GM03348 (cell line): ENCODE measurements at places on chromosomes 3 and 15.

GRCh38 chr15:26073430-26074333, 210.6 kb upstream of the ATP10A start:
- DNase-seq = no peak

DNA sequence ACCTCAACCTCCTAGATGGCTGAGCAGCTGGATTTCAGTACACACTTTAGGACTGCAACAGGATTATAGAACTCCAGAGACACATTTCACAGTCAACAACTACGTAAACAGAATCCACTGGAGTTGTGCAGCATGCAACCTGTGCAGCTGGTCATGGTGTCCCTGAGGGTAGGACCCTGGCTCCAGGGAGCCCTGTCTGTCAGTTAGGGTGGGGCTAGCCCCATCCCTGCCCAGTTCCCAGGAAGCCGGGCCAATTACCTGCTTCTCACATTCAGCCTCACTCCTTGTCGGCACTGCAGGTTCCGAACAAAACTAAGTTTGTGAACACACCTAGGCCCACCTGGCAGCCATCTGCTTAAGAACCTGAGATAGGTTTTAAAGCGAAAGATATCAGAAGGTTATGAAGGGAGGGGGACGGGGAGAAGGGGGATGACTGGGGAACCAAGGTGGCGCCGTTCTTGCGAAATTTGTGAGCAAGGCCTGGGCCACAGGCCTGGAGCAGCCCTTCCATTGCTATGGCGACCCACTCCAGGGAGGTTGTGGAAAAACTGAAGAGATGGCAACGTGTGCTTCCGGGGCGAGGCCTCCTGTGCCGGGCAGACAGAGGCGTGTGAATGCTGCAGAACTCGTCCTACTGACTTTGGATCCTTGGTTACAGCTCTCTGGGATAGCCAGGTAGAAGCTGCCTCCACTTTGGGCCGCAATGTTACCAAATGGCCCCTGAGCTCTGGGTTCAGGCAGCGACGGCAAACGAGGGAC, 25.3 kb downstream of the ACSBG1 start:
- peak; percentile 1 for DNase-seq

DNA sequence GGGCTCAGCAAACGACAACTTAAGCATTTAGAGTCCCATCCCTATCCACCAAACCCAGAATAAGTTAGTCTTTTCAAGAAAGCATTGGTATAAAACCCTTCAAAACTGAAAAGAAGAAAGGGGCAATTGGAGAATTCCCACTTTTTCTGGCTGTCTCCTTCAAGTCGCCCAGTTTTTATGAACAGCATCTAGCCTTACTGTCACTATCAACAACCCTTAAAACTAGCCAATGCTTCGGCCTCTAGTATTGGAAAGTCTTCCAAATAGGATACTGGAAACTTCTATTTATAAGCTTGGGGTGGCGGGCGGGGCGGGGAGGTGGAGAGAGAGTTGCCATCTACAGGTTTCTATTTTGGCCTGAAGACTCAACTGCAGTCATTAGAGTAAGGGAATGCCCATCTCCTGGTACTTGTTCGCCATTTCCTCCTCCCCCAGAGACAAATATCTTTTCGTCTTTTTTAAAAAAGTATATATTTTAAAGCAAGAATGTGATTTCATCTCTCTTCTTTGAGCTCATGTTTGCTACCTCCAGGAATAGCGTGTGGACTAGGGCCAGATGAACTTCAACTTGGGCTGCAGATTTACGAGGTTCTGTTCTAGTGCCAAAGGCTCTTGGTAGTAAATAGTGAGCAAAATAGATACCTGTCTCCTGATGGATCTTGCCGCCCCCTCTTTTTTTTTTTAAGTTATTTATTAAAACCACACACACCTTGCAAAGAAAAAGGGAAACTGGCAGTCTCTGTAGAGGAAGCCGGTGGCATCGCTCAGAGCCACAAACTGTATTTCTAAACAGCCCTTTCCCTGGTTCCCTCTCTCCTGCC, 2.7 kb downstream of the BCL6 start:
- DNase-seq = no peak

GRCh38 chr3:75814797-75815196, 29.4 kb upstream of the ZNF717 start:
- no peak for DNase-seq

- no peak for DNase-seq
Observed at GRCh38 chr15:60557191-60557618, 78.3 kb upstream of the ICE2 start.

- no peak for DNase-seq
Observed at GRCh38 chr3:185325946-185326791, 36.8 kb upstream of the MAP3K13 start.

DNA sequence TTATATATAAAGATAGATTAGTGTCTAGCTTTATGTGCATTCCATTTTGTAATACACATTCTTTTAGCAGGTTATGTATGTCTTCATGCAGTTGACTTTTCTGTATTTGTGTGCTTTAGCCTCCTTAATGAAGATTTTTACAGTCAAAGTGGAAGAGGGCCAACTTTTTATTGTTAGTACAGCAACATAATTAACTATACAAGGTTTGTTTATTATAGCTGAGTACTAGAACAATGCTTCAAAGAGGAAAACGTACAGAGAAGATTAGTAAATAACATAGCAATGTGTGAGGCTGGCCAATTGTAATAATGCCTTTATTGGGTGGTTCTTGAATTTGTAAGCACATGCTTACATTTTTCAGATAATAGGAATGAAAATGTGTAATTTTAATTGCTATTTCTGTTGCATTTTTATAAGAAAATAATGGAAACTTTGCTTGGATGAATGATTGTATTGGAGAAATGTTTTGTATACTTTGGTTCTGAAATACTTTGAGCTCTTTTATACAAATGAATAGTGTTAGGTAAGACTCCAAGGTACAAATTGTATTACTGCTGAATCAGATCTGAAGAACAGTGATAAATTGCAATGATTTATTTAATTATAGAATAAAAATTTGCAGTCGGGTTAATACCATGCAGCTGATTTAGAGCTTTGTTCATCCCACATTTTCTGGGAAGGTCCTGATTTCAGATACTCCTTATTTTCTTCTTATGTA, 41.4 kb downstream of the UBE2E2 start:
- DNase-seq = no peak

DNA sequence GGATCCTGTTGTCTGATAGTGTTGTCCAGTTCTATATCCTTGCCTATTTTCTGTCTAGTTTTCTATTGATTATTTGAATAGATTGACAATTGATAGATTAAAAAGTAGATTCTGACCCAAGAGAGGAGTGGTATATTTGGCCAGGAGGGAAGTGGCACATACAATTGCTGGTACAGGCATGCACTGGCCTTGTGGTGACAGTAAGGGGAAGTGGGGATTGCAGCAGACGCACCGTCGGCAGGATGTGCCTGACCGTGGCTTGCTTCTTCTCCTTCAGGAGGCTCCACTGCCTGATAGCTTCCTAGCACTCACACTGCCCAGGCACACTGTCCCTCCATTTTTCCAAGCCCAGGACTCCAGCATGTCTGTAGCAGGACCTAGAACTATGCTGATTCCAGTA, 10.5 kb downstream of the GABRG3 start:
- DNase-seq = no peak

DNA sequence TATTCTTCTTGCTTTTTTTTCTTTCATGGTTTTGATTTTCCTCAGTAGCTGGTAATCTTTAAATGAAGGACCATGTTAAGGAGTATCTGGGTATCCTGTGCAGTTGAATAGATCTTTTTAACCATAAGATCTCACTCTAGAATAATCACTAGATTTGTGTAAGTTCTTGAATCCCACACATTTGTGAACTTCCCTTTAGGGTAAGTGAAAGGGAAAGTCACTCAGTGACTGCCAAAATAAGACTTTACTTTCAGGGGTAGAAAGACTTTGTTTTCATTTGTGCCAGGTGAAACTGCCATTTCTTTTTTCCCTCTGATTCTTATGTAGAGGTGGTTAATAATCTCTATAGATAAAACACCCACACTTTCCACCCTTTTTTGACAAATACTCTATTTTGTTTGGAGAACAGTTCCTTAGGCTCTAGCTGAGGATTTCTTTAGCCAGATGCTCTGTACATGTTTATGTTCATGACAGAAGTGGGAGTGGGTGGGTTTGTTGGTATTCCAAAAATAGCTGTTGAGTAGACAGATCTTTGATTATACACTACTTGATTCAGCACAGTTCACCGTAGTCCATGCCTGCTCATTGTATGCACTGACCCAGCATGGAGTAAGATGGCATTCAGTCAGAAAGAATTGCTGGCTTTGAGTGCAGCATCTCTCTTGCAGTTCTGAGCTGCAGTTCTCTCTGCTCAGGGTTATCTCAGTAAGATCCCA, 28.5 kb downstream of the LRRC49 start:
- DNase-seq = no peak

DNA sequence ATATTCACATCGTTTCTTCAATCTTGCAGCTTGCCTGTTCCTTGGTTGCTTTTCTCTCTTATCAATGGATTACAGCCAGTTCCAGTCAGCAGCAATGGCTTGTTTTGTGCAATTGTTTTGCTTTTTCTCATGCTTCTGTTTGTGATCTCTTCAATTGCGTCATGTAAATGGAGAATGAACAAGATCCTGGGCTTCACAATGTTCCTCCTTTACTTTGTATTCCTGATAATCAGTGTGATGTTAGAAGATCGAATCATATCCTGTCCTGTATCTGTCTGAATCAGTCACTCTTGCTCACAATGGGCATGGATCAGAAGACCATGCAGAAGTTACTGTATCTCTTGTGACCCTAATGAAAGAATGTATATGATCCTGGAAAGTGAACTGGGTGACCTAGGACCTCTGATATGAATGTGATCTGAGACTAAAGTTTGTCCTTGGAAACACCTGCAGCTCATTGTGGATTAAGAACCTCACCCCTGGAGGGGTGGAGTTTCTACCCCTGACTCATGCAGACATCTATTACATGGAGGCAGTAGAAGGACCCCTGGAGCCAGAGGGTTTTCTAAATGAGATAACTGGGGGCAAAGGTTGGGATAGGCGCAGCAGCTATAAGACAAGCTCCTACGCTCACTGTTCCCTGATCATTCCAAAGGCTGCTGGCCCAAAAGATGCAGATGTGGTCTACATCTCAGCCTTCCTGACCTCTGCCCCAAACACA, 32.2 kb downstream of the SLC24A1 start:
- no peak for DNase-seq

- no peak for DNase-seq
Observed at GRCh38 chr15:59966262-59966661, 37.8 kb upstream of the FOXB1 start.

GRCh38 chr15:67639591-67639990, 97.1 kb downstream of the MAP2K5 start:
- DNase-seq = no peak

- DNase-seq = no peak
Observed at GRCh38 chr3:14121859-14122258, 2.8 kb downstream of the CHCHD4 start.

DNA sequence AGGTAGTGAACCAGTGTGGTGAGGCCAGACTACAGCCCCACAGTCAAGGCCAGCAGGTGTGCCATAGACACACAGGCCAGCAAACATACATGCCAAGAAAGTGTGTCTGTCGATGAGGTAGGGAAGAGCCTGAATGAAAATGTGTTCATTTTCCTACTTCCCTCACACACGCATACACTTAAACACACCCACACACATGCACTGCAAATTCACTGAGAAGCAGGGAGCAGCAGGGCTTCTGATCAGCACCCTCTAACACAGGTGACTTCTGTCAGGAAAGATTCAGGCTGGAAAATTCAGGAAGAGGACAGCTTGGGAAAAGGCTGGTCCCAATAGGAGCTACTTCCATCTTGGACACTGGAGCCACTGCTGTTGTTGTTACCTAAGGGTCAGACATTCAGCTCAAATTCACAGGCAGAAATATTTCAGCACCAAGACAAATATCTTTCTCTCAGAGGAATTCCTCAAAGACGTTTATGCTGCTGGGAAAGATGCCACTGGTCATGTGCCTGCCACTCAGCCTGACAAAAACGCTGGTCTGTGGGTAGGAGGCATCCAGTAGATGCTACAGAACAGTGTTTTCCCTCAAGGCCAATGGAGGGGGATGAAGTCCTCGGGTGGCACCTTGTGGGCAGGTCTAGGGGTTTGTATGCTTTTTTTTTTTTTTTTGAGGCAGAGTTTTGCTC, 40.9 kb upstream of the LARS2 start:
- peak; percentile 16 for DNase-seq

- peak; percentile 15 for DNase-seq
Observed at GRCh38 chr3:147924755-147925154, 515.6 kb downstream of the ZIC1 start.

DNA sequence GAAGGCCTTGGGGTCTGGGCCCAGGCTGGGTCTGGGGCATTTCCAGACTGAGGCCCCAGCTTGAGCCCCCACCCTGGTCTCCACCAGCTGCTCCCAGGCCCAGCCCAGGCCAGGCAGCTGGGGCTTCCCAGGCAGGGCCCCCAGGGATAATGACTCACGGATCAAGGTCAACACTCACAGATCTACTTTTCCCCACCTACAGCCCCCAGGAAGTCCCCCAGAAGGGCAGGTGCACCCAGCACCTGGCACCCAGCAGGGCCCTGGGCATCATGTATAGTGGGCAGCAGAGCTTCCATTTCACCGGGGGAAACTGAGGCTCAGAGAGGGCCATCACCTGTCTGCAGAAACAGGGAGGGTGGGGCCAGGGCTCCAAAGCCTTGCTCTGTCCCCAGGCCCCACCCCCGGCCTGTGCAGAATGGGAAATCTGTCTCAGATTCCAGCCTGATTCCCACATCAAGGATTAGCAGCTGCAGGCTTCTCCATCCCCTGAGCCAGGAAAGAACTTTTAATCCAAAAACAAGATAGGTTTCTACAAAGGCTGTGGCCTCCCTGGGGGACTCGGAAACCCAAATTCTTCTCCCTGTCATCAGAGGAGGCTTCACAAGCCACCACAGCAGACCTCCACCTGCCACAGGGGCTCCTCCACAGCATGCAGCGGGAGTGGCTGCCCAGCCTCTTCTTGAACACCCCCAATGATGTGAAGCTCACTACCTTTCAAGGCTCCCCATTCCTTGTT, 49.8 kb downstream of the IQSEC1 start:
- DNase-seq = no peak

- DNase-seq = no peak
Observed at GRCh38 chr3:169847896-169848295, 21.8 kb downstream of the LRRC31 start.

- DNase-seq = no peak
Observed at GRCh38 chr3:51679777-51680176, 8.7 kb downstream of the TEX264 start.

DNA sequence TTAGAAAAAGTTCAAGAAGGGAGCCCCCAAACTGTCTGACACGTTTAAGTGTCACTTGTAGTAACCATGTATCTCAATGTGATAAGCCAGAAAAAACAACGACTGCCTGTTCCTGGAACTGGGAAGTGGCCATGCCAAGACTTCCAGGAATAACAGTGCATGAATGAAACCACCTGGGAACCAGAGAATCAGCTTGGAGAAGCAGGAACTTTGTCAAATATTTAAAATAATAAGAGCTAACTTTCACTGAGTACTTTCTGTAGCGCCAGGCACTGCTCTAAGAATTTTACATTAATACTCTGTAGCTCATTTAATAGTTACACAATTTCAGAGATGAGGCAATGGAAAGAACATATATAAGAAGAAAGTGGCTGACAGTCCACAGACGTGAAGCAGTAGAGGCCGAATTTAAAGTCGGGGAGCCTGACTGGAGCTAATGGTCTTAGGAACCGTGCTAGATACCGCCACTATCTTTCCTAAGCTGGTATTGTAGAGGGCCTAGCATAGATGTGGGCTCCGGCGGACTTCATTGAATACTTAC, 876 bp downstream of the PLSCR1 start:
- peak; percentile 12 for DNase-seq
